Naive thymus-derived CD8-positive, alpha-beta T cell (primary cell): ENCODE measurements at places on chromosomes 13 and 19.

- no peak for DNase-seq
Observed at GRCh38 chr19:38733241-38733492, 11.1 kb downstream of the CAPN12 start.

GRCh38 chr13:114108141-114108761 is 24.2 kb downstream of the RASA3 start:
- no peak for DNase-seq

DNA sequence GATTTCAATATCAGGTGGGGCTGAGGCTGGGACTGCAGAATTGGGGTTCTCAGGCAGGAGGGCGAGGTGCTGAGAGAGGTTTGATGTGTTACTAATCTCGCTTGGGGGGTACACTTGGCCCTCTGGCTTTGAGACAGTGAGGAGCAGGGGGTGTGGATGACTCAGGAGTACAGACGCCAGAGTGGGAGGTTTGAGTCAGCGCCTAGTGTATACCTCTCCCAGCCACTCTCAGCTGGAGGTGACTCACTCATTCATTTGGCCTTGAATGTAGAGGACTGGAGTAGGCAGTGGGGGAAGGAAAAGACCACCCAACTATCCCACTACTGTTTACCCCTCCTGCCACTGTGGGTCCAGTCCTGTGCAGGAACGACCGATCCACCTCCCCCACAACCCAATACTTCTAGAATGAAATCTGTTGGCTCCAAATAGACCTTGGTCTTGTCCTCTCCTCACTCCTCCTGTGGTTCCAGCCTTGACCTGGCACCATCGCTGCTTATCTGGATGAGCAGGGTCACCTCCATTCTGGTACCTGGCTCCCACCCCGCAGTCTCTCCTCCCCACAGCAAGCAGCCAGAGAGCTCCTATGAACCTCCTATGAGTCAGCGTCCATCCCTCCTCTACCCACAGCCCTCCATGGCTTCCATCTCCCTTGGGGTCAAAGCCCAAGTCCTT is 20.1 kb upstream of the ZNRF4 start:
- no peak for DNase-seq

DNA sequence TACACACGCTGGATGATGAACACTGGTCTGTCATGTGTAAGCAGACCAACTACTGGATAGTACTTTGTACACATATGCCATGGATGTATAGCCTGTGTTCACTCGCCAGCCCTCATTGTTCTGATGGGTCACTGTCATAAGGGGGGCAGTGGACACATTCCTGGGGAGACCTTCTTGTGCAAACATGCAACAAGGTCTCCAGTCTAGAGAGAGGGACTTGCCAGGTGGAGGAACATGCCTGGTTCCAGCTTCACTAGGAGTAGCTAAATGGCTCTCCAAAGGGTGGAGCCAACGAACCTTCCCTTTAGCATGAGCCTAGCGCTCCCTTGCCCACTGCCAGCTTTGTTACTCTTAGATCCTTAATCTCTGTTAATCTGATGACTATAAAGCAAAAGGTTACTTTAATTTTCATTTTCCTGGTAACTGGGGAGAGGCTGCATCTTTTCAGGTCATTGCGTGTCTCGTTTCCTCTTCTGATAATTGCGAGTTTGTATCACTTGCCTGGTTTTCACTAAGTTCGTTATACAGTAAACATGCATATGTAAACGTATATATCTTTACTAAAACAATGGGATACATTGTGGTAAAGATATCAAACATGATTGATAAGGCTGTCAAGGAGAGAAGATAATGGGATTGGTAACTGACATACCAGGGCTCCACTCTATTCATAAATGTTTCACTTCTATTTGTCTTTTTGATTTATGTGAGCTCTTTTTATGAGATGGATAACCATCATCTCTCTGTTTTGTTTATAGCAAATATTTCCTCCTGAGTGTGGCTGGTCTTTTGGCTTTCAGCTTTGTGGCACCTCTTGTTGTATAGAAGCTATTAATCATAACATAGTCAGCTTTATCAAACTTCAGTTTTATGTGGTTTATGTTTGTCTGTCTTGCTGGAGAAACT is 235.2 kb upstream of the SGCG start:
- no peak for DNase-seq

DNA sequence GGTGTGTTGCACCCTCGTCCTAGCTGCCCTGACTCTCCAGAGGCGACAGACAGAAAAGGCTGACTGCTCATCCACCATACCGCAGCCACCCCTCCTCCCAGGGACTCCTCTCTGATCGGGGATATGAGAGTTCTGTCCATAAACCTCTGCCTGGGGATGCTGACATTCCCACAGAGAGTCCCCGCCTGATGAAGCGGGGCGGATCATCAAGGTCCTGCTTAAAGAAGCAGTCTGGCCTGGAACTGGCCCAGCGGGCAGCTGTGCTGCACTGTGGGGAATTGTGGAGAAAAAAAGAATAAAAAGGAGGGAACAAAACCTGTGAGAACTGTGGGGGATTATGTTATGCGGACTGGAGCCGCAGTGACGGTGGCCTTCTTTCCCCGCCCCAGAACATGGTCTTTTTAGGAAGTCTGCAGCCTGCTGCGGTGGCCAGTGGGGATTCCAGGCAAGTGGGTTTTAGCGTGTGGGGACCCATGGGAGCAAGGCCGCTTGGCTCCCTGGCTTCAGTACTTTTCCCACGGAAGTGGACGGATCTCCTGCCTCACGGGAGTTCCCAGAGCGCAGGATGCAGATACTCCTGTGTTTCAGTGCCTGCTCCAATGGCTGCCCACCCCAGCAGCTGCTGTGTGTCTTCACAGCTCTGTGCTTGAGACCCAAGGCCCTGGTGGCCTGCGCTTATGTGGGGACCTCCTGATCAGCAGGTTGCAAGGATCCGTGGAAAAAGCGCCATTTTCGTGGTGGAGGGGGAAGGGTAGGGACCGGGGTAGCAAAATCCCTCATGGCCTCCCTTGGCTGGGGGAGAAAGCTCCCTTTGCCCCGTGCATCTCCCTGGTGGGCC is 1456.2 kb upstream of the SLC10A2 start:
- DNase-seq = no peak

GRCh38 chr13:29474991-29475390 is 120.5 kb downstream of the SLC7A1 start:
- no peak for DNase-seq

- DNase-seq = no peak
Observed at GRCh38 chr19:2385053-2385721, 25.1 kb downstream of the TMPRSS9 start.
